ENCODE measurements at places on chromosomes 11 and 22.

DNA sequence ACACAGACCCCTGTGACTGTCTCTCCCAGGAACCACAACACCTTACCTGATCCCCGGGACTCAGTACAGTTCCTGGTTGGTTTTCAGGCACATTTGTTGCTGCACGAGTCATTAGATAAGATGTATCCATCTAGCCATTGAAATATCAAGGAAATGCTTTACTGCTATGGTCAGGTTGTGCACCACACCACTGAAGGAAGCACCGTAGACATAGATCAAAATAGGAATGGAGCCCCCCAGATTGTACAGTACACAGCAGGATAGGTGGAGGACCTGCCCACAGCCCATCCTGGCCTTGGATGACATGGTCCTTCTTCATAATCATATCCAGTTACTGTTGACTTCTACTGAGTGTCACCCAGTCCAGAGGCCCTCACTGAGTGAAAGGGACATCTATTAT, 85.9 kb upstream of the LDLRAD3 start:
- DNase-seq: no peak

DNA sequence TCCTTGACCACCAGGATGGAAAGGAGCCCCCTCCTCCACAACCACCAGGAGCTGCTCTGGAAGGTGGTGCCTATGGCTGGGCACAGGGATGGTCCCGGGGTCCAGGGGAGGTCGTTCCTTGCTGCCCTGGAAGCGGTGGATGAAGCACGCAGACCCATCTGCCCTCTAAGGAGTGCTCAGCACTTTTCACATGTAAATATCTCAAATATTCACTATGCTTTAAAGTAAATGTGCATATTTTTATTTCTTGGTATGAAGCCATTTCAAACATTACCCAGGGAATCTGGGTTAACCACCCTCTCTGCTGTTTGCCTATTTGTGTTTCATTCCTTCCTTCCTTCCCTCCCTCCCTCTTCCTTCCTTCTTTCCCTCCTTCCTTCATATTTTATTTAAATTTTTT, 21.7 kb downstream of the SPATA19 start:
- no peak for DNase-seq

DNA sequence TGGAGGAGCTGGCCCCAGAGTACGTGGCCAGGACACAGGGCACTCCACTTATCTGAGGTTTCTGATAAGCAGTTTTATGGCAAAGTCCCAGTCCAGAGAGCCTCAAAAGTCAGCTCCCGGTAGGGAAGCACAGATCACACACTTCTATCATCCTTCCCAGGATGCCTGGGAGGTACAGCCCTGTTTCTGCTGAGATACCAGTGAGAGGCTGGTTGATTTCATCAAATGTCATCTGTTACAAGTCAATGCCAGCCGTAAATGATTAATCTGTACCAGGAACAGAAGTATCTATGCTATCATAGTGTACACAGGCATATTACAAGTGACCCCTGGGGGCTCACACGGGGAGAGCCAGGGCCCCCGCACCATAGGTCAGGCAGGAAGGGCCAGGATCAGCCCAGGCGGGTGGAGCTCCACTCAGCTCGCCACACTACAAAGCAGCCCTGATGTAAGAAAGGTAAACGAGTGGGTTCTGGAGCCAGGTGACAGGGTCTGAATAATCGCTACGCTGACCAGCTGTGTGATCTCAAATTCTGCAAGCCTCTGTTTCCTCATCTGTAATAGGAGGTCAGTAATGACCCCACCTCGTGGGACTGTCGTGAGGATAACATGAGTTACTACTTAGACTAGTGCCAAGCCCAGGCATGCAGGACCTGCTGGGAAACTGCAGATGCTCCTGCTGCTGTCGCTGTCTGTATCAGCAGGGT, 17.6 kb downstream of the PLA2G6 start:
- DNase-seq: peak; percentile 11

GRCh38 chr11:90192869-90193582, 29.8 kb downstream of the CHORDC1 start:
- DNase-seq: no peak

GRCh38 chr11:65444314-65445051, 21.9 kb downstream of the NEAT1 start:
- DNase-seq: no peak

GRCh38 chr11:19918302-19919049, 205.8 kb downstream of the NAV2 start:
- no peak for DNase-seq

GRCh38 chr22:48980409-48980808, 847.3 kb downstream of the BRD1 start:
- DNase-seq: no peak

GRCh38 chr11:5703741-5704536, 14.3 kb downstream of the TRIM22 start:
- no peak for DNase-seq

DNA sequence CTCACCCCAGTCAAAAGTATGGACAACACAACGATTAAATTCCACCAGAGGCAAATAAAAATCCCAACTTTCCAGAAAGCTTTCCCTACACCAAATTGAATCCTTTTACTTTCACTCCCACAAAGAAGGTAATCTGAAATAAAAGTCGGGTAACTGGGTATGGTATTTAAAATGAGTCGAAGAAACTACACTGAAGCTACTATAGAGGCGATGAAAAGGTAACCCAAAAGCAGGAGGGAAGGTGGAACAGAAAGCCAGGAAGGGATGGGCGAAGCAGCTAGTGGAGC, 1.1 kb downstream of the PICALM start:
- no peak for DNase-seq

DNA sequence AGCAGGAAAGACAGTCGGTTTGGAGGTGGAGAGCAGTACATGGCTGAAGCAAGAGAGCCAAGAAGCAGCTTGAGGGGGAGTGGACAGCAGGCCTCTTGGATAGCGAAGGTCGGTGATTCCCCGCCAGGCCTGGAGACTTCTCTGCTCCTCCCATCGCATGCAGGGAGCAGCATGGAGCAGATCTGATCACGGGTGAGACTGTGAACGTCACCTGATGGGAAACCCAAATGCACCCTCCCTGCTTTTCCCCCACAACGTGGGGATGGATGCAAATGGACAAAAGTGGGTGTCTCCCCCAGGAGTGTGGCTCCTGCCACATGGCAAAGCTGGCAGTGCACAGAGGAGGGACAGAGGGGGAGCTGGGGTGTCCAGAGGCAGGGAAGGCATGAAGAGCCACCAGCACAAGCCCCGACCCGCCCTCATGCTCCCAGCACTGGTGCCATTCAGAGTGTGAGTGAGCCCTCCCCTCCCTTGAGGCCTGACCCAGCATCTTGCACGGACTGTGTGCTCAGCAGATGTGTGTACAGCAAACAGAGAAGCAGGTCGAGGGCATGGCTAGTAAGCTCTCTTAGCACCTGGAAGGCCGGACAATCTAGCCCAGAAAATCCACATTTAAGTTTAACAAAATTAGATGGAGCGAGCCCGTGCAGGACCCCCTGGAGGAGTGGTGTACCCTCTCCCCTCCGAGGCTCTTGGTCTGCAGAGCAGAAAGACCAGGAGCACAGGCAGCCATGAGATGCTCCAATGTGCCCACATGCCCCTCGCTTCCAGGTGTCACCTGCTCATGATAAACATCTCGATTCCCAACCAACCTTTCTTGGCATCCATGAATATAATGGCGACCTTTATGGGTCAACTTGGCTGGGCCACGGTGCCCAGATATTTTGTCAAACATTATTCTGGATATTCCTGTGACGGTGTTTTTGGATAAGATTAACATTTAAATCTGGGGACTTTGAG, 661.7 kb downstream of the TBC1D22A start:
- no peak for DNase-seq

GRCh38 chr11:13876423-13876822, 86.1 kb upstream of the SPON1 start:
- no peak for DNase-seq

GRCh38 chr11:14411818-14412217, 52.8 kb upstream of the RRAS2 start:
- no peak for DNase-seq

- DNase-seq: no peak
Observed at GRCh38 chr11:104199053-104199452, 35.1 kb upstream of the PDGFD start.

GRCh38 chr11:37298173-37298572, 700.1 kb upstream of the RAG2 start:
- no peak for DNase-seq

DNA sequence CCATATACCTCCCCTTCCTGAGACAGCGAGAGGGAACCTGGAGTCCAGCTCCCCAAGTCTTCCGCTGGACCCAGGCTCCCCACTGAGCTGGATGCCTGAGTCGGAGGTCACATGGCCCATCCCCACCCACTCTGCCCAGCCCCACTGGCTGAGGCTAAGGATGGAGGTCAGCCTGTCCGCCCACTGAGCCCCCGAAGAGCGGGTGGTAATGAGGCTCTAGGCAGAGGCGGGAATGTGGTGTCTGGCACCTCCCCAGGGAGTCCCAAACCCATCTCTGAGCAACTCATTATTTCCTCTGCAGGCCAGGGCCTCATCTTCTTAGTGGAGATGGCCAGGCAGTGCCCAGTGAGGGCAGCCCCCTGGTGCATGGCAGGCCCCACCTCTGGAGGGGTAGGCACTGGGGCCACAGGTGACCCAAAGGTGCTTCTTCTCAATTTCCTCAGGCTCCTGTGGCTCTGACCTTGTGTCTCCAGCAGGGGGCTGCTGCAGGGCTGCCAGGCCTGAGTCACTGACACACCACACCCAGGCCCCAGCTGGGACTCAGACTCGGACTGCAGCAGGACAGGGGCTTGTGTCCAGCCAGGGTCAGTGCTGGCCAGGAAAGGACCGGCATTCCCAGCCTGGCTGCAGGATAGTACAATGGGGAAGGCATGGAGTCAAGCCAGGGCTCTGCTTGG, 10.2 kb upstream of the PDE2A start:
- DNase-seq: peak; percentile 65

DNA sequence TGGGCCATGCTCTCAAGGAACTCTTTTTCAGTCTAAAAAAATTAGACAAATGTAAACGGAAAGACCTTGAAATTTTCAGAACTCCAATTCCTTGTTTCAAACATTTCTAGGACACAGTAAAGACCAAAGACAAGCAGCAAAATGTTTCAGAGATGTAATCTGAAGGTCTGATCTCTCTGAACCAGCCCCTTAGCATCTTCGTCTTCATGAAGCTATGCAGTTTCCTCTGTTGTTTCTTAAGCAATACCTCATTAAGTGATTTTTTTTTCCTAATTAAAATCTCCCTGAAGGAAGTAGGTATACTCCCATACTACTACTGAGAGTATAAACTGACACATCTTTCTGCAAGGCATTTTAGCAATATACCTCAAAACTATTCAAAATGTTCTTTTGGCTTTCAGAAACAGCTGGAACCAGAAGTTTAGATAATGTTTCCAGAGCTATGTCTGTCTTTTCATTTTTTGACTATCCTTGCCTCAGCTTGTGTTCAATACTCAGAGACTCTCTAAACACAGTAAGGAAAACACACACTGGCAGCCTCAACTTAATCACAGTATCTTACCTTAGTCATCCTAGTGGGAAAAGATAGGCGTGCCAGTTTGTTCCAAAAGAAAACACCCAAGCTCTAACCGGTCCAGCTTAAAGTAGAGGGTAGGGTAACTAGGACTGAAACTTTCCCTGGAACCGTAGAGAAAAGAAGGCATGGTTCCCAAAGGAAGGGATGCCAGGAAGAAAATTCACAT, 25.1 kb downstream of the SBF2 start:
- no peak for DNase-seq

- DNase-seq: peak; percentile 18
Observed at GRCh38 chr11:2509481-2510001, 64.7 kb downstream of the KCNQ1 start.

GRCh38 chr11:77705195-77705875, 67.7 kb upstream of the CLNS1A start:
- DNase-seq: peak; percentile 13

DNA sequence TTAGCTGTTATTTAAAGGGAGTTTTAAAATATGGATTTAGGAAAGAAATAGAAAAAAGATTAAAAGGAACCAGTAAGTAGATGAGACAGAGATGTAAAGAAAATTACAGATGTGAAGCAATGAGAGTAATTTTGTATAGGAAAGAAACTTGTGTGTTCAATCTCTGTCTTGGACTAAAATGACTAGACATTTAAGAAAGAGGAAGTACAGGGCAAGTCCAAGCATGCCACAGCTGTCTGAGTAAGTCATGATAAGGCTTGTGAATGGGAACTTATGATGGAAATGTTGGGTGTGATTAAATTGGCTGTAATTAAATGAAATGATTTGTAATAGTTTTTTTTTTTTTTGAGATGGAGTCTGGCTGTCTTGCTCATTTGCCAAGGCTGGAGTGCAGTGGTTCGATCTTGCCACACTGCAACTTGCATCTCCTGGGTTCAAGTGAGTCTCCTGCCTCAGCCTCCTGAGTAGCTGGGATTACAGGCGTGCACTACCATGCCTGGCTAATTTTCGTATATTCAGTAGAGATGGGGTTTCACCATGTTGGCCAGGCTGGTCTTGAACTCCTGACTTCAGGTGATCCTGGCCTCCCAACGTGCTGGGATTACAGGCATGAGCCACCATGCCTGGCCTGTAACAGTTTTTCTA, 5.9 kb upstream of the ACY3 start:
- no peak for DNase-seq

GRCh38 chr11:44785856-44786607, 59.3 kb downstream of the TSPAN18 start:
- DNase-seq: no peak

GRCh38 chr11:85779956-85780640, 30.8 kb downstream of the SYTL2 start:
- no peak for DNase-seq

DNA sequence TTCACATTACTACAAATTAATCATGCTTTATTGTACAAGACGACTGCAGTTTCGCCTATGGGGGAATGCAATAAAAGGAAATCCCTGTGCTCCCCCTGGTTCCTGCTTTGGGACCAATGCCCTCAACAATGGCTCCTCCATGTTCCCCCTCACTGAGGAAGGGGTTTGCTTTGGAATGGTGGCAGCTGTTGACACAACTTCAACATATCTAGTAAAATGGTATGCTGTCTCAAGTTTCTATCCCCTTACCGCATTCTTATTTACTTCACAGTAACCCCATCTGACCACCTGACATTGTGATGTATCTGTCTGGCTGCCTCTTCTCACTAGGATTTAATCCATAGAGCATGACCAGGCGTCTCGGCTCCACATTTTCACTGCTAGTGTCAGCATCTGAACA, 48.8 kb downstream of the PIWIL3 start:
- DNase-seq: no peak

GRCh38 chr11:58193391-58193790, 4.5 kb downstream of the OR9Q2 start:
- DNase-seq: no peak

- no peak for DNase-seq
Observed at GRCh38 chr11:113392236-113392921, 4.8 kb downstream of the ANKK1 start.

GRCh38 chr11:95306801-95307200, 75.8 kb upstream of the SESN3 start:
- no peak for DNase-seq

DNA sequence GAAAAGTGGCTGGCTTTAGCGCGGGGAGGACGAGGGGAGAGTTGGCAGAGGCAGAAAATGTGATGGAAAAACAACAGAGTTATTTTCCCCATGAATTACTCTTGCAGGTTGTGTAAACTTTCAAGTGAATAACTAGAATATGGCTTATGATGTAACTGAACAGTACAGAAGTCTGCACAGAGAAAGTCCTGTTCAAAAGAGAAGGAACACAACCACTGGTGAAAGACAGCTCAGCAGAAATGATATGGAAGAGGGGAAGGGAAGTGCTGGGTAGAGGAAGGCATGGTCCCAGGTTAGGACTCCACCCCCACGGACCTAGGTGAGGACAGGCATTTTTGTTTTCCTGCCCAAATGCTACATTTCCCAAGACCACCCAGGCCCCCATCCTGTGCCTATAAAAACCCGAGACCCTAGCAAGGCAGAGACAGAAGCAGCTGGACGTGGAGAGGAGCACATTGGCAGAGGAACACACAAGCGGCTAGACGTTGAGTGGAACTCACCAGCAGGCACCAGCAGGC, 77.7 kb downstream of the MAML2 start:
- no peak for DNase-seq

Measured in activated naive CD4-positive, alpha-beta T cell treated with anti-CD3 and anti-CD28 coated beads, Interleukin-2, amount 50 U/mL, for 72 hours (primary cell).